Kidney epithelial cell (primary cell): ENCODE measurements at places on chromosomes 16 and 17.

GRCh38 chr16:69717066-69717465 is 9.3 kb downstream of the NQO1 start:
- DNase-seq = no peak

DNA sequence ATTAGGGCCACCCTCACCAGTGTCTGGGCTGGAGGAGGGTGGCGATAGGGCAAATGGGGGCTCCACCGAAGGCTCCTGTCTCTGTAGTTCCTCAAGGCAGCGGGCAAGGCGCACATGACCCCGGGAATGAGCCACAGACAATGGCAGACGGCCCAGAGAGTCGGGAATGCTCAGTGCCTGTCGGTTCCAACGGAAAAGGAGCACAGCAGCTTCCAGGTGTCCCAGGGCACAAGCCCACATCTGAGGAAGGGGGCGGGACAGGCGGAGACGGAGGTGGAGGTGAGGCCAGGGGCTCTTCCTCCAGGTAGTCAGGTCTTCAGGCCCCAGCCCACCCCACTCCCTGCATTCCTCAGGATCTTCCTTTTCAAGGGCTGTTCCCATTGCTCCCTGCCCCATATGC is 5.1 kb upstream of the SPAG7 start:
- no peak for DNase-seq

DNA sequence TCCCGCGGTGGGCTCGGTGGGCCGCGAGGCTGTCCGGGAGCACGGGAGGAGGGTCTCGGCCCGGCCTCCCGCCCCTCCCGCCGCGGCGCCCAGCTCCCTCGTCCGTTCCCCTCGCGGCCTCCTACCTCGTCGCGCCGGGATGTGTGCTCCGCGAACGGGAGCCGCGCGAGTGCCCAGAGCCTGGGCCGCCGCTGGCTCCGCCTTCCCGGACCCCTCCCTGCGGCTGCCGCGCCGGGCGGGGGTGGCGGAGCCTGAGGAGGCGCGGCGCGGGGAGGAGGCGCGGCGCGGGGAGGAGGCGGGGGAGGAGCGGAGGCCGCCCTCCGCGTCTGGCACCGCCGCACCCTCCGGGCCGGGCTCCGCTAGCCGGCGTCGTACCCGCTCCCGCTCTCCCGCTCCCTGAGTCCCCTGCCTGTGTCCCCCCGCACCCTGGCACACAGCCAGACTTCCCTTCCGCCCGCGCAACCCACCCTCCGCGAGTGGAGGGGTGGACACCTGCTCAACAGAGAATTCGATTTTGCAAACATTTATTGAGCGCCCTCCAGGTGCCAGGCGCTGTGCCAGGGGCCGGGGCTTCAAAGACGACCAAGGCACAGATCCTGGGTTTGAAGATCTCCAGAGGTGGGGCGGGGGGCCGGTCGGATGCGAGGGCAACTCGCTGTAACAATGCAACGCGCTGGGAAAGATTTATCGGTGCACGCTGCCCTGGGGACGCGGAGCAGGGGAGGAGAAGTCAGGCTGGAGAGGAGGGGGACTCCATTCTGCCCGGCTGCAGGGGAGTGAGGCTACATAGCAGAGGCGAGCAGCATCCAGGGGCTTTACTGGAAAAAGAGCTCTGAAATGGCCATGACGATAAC is at the start of gene MPP3:
MPP3 (minus strand) TSS at position 171 of the 854 bp plus-strand sequence. CDS start 1,240 bp downstream, outside the sequence.
- no peak for DNase-seq

- DNase-seq = no peak
Measured at GRCh38 chr16:79754501-79754900, 154.0 kb upstream of the MAF start.
